ENCODE measurements at places on chromosomes 4 and X.

DNA sequence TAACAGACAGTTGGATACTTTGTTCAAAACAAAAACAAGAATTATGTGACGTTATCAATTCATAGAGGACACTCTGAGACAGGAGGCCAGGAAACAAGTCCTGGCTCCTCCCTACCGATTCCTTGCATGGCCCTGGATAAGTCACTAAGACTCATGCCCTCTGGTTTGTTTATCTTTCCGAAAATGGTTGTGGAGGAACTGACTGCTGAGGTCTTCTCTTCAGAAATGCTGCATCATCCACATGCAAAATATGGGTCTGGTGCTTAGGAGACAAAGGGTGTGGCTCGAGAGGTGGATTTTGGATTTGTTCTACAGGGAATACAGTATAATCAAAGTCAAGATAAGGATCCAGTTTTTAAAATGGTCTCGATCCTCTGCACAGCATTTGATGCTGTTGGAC is 130.9 kb downstream of the RELL1 start:
- DNase-seq, result no peak

- DNase-seq, result no peak
Measured at GRCh38 chr4:121998024-121998423, 46.2 kb upstream of the TRPC3 start.

DNA sequence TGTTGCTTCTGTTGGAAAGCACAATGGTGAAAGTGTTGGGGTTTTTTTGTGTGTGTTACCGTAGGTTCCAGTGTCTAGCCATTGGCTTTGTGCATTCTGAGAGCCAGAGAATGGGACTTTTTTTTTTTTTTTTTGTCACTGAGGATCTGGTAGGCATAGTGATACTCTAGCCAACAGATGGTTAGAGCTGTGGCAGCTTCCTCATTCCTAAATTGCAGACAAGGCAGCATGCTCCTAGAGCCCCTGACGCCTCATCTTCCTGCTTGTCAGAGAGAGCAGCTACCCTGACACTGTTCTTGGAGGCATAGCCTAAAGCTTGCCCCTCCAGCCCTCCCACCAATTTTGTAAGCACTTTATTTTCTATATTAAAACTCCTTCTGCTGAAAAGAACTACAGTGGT is 27.0 kb downstream of the ARHGEF9 start:
- no peak for DNase-seq

GRCh38 chr4:140237616-140238350 is 83.8 kb upstream of the MAML3 start:
- DNase-seq, result no peak

- no peak for DNase-seq
Measured at GRCh38 chr4:85837439-85837733, 362.4 kb downstream of the ARHGAP24 start.

GRCh38 chr4:8473198-8473919 is 32.8 kb downstream of the TRMT44 start:
- DNase-seq, result no peak

- no peak for DNase-seq
Measured at GRCh38 chrX:31136144-31136611, 64.3 kb upstream of the FTHL17 start.

DNA sequence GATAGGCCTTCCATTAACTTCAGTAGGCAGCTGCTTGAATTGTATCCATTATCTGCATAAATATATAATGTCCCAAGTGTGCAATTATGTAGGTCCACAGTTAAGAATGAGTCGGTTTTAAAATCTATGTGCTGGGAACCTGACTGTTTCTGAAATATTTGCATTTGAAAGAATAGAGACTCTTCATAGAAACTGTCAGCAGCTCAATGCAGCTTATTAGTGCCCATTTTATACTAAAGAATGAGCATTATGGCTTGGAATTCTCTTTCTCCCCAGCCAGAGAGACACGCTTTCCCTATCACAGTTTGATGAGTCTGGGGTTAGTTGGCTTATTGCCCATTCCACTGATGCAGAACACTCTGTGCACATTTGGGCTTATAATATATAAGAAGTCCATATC is 202.0 kb upstream of the PCDH7 start:
- no peak for DNase-seq

- DNase-seq, result no peak
Measured at GRCh38 chr4:78776729-78777575, 802 bp downstream of the BMP2K start.

GRCh38 chr4:4668355-4669210 is 126.7 kb upstream of the STX18 start:
- no peak for DNase-seq

- DNase-seq, result no peak
Measured at GRCh38 chr4:157043131-157043530, 32.8 kb upstream of the GLRB start.

- no peak for DNase-seq
Measured at GRCh38 chr4:723751-724530, 18.3 kb downstream of the PCGF3 start.

DNA sequence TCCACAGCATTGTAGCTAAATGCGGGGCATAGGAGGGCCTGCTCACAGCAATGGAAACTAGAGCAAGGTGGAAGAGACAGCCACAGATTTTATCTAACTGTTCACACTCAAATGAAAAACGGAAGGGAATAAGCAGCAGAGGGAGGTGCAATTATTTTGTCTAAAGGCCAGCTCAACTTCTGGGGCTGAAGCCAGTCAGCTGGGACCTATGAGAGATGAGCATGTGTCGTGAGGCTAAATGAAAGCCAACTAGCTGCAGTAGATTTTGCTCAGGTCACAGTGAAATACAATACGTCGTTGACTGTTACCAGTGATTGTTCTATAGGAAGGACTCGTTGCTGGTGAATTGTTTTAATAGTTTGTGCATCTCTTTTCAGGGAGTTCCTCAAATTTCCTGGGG is 26.4 kb upstream of the FGFBP2 start:
- no peak for DNase-seq

DNA sequence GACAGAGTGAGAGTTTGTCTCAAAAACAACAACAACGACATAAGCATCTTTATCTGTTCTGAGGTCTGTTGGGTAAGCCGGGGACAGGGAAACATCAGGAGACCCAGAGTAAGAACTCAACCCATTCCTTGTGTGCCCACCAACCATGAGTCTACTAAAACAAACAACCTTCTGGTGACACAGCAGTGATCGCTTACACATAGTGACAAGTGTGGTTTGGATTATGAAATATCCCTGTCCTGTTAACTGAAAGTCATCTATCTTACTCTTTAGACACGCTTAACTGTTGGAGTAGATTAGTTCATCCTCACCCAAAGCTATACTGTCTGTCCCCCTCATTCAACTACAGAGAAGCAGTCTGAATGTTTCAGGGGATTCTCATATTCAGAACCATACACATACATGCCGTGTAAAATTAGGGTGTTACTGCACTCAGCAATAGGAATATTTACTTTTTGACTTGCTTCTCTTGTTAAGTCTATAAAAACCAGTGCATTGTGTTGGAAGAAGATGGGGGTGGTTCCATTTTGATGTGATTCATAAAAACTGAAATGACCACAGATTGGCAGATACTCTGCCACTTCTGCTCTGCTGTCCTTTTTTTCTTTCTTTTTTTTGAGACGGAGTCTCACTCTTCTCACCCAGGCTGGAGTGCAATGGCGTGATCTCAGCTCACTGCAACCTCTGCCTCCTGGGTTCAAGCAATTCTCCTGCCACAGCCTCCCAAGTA is 27.4 kb downstream of the PHKA2 start:
- no peak for DNase-seq

DNA sequence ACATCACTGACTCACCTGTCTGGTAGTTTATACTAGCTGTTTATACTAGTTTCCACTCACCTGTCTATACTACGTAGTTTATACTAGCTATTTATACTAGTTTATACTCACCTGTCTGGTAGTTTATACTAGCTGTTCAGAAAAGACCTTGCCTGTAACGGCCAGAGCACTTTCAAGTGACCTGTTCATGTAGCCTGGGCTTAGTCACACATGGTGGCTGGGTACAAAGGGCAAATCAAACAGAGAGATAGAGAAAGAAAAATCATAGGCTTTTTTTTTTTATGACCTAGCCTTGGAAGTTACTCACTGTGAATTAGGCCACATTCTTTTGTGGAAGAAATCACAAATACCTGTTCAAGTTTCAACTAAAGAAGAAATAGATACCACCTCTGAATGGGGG is 30.7 kb upstream of the SPANXN4 start:
- no peak for DNase-seq

DNA sequence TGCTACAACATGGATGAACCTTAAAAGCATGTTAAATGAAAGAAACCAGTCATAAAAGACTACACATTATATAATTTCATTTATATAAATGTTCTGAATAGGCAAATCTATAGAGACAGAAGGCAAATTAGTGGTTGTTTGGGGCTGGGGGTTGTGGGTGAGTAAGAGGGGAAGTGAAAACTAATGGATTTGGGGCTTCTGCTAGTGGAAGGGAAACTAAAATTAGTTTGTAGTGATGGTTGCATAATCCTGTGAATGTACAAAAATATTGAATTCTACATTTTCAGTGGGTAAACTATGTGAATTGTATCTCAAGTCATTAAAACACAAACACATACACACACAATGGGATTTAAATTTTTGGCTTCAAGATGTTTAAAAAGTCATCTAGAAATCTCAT is 25.4 kb upstream of the LIMCH1 start:
- no peak for DNase-seq

GRCh38 chr4:76993787-76994641 is 44.5 kb downstream of the SEPTIN11 start:
- DNase-seq, result no peak

DNA sequence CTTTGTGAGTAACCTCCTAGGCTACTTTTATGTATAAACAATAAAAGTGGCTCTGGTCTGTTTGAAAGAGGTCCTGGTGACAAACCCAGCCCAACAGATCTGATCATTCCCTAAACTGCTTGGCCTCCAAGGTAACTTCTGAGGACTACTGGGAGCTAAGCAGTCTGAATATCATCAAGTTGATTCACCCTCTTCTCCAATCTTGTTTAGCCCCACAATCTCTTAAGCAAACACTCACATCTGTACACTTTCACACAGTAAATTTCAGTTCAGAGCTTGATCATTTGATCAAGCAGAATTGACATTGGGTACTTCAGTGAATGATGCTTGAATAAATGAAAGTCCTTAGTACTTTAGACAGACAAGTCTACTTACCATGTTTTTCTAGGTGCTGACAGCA is 74.7 kb downstream of the HCCS start:
- DNase-seq, result no peak

DNA sequence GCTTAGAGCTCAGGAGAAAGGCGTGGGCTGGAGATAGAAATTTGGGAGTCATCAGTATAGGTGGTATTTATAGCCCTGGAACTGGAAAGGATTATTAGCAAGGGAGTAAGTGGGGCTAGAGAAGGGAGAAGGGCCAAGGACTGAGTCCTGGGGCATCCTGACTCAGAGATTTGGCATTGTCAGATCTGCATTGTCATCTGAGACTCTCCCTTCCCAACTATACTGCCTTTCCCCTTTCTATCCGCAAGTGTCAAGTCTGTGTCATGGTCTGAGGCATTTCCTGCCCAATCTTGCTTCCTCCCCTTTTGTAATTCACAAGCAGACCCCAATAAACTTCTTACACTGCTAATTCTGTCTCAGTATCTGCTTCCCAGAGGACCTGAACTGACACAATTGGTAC is 24.4 kb upstream of the SLC25A43 start:
- DNase-seq, result no peak

DNA sequence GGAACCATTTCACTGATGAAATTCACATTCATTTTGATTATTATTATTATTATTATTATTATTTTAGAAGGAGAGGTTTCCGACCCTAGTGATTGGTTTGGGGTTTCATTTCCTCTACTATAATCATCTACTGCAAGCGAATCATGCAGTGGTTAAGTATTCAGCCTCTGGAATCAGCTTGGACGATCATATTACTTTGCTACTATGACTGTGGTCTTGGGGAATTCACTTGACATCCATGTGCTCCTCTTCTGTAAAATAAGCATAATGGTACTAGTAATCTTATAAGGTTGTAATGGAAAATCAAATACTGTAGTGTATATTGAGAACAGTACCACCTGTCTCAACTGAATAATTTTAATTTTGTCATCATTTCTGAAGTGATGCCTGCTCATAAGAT is 132.1 kb upstream of the SLC4A4 start:
- no peak for DNase-seq

- DNase-seq, result no peak
Measured at GRCh38 chrX:109685656-109686078, 47.4 kb downstream of the ACSL4 start.

DNA sequence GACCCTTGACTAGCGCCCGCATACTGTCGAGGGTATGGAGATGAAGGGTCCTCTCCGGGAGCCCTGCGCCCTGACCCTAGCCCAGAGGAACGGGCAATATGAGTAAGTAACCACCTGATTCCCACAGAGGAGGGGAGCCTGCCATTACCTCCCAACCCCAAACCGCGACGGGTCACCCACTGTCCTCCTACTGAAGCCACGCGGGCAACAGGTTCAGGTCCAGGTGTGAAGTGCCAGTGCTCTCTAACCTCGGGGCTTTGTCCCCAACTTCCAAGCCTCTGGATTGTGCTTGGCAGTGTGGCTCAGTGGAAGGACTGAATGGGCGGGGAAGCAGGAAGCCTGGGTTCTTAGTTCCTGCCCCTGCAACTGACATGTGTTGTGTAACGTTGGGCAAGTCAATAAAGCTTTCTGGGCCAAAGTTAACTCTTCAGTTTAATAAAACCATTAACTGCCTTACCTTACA is 694 bp downstream of the OCRL start:
- DNase-seq, result no peak

- no peak for DNase-seq
Measured at GRCh38 chrX:31356275-31357212, 284.7 kb upstream of the FTHL17 start.

DNA sequence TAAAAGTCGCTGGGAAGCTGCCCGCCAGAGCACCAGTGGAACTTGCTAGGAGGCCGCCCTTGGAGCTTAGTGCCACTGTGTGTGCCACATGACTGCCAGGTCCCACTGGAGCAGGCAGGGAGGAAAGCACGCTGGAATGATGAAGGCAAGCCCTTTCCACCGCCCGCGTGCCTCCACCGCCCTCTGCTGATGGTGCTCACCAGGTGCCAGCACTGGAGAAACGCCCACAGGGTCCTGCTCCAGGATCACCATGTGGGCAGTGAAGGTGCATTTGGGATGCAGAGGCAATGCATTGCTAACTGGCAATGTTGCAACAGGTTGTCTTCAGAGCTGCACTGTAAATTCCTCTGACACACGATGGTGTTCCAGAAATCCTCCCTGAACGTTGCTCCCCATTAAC is 76.3 kb downstream of the SHROOM2 start:
- DNase-seq, result no peak

DNA sequence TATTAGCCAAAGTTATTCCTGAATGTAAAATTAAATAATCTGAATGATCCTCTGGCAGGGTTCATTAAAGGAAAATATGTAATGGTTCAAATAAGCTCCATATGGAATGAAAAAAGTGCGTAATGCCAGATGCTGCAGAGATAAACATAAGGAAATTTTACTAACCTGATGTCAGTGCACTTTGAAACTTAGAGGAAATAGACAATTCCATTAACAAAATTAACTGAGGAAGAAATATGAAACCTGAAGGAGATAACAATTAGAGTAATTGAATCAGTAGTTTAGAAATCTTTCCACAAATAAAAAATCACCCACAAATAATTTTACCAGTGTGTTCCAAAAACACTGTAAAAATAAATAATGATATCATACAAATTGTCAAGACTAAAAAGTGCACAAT is 387.5 kb downstream of the GRIA2 start:
- no peak for DNase-seq

- no peak for DNase-seq
Measured at GRCh38 chrX:39840581-39841093, 257.1 kb downstream of the BCOR start.
